ENCODE measurements at places on chromosomes 2 and 18.
A peak's percentile ranks its signal among the peaks of the same experiment; 100 is the strongest.

GRCh38 chr2:192655916-192656315 lies 461.2 kb upstream of the TMEFF2 start:
- no peak overlapping the region for H3K4me3 ChIP-seq
- no peak overlapping the region for H3K27ac ChIP-seq
- no peaks in the 10 kb centered on the region for H3K4me1 ChIP-seq
- no peaks in the 10 kb centered on the region for H3K27me3 ChIP-seq
- H3K36me3 ChIP-seq, result no peaks in the 10 kb centered on the region

DNA sequence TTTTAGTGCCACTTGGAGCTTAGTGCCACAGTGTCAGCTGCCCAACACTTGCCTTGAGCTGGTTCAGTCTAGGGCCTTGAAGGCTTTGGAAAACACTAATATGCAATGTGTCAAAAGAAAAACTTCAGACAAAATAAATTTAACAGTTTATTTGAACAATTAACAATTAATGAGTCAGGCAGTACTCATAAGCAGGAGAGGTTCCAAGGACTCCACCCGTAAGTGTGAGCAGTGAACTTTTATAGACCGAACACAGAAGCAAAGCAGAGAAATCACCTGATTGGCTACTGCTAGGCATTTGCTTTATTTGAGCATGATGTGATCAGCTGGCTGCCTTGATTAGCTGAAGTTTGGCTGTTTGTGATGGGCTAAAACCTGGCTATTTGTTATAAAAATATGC lies 49.5 kb upstream of the TBC1D8 start:
- H3K27ac ChIP-seq, result no peak overlapping the region
- H3K4me1 ChIP-seq, result peaks cover 10% of the 10 kb centered on the region
- no peaks in the 10 kb centered on the region for H3K36me3 ChIP-seq
- DNase-seq, result no peak
- H3K4me3 ChIP-seq, result no peak overlapping the region

GRCh38 chr2:98381494-98381893 lies 35.2 kb downstream of the CNGA3 start:
- DNase-seq, result no peak
- H3K27me3 ChIP-seq, result peaks cover 17% of the 10 kb centered on the region
- H3K27ac ChIP-seq, result no peak overlapping the region

DNA sequence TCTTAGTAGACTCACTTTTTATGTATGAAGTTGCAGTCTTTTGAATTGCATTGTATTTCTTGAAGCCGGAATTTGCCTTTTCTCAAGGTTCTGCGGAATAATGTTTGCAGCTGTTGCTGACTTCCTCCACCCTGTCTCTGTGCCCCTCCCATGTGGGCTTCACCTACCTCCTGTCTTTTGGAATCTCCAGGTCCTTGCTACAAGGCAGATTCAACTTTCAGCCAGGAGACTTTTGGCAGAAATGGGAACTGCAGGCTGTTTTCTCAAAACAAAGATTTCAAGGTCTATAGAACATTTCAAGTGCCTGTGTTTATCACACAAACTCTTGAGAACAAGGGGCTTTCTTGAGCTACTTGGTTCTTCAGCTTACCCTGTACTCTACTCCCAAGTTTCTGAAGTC lies 25.6 kb downstream of the ZNF236 start:
- H3K36me3 ChIP-seq, result peaks cover 18% of the 10 kb centered on the region
- no peak for DNase-seq
- no peak overlapping the region for H3K4me3 ChIP-seq
- H3K27ac ChIP-seq, result no peak overlapping the region
- peaks cover 24% of the 10 kb centered on the region for H3K4me1 ChIP-seq

GRCh38 chr2:118169359-118170005 lies 81.2 kb downstream of the INSIG2 start:
- no peak overlapping the region for H3K4me3 ChIP-seq
- H3K27ac ChIP-seq, result no peak overlapping the region
- H3K27me3 ChIP-seq, result no peaks in the 10 kb centered on the region
- no peaks in the 10 kb centered on the region for H3K36me3 ChIP-seq
- DNase-seq, result peak; percentile 50

- no peak overlapping the region for H3K4me3 ChIP-seq
- H3K4me1 ChIP-seq, result no peaks in the 10 kb centered on the region
- no peak overlapping the region for H3K27ac ChIP-seq
- no peaks in the 10 kb centered on the region for H3K36me3 ChIP-seq
Measured at GRCh38 chr2:568639-569235, 108.5 kb downstream of the TMEM18 start.

- peak overlapping the region; percentile 23 for H3K27ac ChIP-seq
- H3K36me3 ChIP-seq, result peaks cover 5% of the 10 kb centered on the region
- H3K27me3 ChIP-seq, result no peaks in the 10 kb centered on the region
- no peak for DNase-seq
- peak overlapping the region; percentile 39 for H3K4me3 ChIP-seq
- H3K4me1 ChIP-seq, result peaks cover 20% of the 10 kb centered on the region
Measured at GRCh38 chr2:62801814-62802523, 96.5 kb downstream of the EHBP1 start.

DNA sequence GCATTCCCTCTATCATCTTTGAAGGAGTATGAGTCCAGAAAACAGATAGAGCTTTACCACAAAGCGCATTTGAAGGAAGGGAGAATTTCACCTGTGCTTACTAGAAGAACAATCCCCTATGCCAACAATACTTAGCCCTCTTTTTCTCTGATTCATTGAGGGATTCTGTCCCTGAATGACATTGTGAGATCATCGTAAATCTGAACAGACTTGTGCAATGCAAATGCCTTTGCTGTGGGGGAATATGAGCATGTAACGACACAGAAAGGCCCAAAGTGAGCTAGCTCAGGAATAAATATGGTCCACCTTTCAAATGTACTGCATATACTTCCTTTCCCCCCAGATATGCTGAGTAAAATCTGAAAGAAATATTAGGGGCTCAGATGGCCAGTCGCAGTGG lies 67.6 kb downstream of the SCN1A start:
- no peaks in the 10 kb centered on the region for H3K4me1 ChIP-seq
- H3K27me3 ChIP-seq, result peaks cover 5% of the 10 kb centered on the region
- no peak overlapping the region for H3K4me3 ChIP-seq
- DNase-seq, result no peak

- DNase-seq, result no peak
- H3K27me3 ChIP-seq, result peaks cover 3% of the 10 kb centered on the region
- no peaks in the 10 kb centered on the region for H3K36me3 ChIP-seq
- H3K27ac ChIP-seq, result no peak overlapping the region
- no peaks in the 10 kb centered on the region for H3K4me1 ChIP-seq
Measured at GRCh38 chr18:47747260-47747795, 183.1 kb downstream of the SMAD2 start.

GRCh38 chr2:240561325-240561971 lies 1.3 kb downstream of the DUSP28 start:
- peaks cover 61% of the 10 kb centered on the region for H3K36me3 ChIP-seq
- DNase-seq, result peak; percentile 41
- no peaks in the 10 kb centered on the region for H3K27me3 ChIP-seq
- peaks cover 79% of the 10 kb centered on the region for H3K4me1 ChIP-seq

DNA sequence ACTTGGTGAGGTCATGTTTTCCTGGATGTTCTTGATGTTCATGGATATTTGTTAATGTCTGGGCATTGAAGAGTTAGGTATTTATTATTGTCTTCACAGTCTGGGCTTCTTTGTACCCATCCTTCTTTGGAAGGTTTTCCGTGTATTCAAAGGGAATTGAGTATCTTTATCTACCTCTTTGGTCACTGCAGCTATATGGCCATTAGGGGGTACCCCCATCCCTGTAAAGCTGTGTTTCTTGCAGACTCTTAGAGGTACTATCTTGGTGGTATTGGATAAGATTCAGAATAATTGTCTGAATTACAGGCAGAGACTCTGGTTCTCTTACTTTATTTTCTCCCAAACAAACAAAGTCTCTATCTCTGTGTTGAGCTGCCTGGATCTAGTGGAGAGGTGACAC lies 401.6 kb upstream of the FSIP2 start:
- DNase-seq, result no peak
- no peaks in the 10 kb centered on the region for H3K4me1 ChIP-seq
- no peaks in the 10 kb centered on the region for H3K36me3 ChIP-seq
- H3K27ac ChIP-seq, result no peak overlapping the region
- no peak overlapping the region for H3K4me3 ChIP-seq
- H3K27me3 ChIP-seq, result no peaks in the 10 kb centered on the region

GRCh38 chr2:58967736-58968135 lies 726.6 kb upstream of the FANCL start:
- H3K4me3 ChIP-seq, result no peak overlapping the region
- no peaks in the 10 kb centered on the region for H3K4me1 ChIP-seq
- no peaks in the 10 kb centered on the region for H3K27me3 ChIP-seq
- DNase-seq, result no peak
- H3K27ac ChIP-seq, result no peak overlapping the region

- no peaks in the 10 kb centered on the region for H3K36me3 ChIP-seq
- no peak overlapping the region for H3K27ac ChIP-seq
- H3K27me3 ChIP-seq, result no peaks in the 10 kb centered on the region
- H3K4me3 ChIP-seq, result no peak overlapping the region
Measured at GRCh38 chr2:29749041-29749440, 172.3 kb downstream of the ALK start.

DNA sequence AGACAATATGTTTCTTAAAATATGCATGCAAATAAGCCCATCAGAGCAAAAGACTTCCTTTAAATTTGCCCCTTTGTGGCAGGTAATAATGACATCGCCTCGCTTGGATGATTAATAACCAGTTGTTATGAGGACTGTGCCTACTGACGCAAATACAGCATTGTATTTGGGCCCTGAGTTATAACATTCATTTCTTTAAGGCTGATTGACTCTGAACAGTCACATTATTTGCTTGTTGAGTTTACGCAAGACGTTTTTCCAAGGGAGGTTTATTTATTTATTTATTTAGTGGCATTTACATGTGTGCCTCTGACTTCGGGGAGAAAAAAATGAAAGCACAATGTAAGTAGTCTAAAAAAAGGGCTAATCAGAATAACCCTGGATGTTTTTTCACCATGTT lies 88.3 kb downstream of the SLC8A1 start:
- H3K27me3 ChIP-seq, result peaks cover 2% of the 10 kb centered on the region
- peaks cover 7% of the 10 kb centered on the region for H3K4me1 ChIP-seq
- no peak for DNase-seq
- H3K4me3 ChIP-seq, result no peak overlapping the region

DNA sequence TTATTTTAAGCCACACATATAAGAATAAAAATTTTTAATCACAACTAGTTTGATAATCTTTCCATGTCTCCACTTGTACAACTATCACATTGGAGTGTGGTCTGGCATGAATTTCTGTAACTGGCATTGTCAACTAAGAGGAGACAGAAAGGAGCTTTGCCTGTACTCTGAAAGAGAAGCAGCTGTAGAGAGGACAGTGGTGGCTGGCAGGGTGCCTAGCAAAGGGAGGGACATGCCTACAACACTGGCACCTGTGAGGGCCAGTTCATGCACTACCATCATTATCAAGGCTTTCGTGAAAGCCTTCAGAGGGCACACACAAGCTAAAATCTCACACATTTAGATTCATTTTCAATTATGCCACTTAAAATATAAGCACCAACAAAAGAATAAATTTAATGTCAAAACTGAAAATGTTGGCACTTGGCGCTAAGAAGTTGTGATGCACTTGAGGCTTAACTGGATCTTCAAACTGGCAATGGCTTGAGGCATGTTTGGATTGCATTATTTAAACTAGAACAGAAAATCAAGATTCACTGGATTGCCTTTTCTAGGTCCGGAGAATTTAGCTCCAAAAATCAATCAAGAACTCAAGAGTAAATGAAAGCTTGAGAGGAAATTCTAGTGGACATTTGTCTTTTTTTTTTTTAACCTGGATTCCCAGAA lies 238.6 kb downstream of the ZNF385B start:
- H3K36me3 ChIP-seq, result no peaks in the 10 kb centered on the region
- no peaks in the 10 kb centered on the region for H3K4me1 ChIP-seq
- H3K4me3 ChIP-seq, result no peak overlapping the region
- no peak for DNase-seq
- H3K27me3 ChIP-seq, result no peaks in the 10 kb centered on the region

DNA sequence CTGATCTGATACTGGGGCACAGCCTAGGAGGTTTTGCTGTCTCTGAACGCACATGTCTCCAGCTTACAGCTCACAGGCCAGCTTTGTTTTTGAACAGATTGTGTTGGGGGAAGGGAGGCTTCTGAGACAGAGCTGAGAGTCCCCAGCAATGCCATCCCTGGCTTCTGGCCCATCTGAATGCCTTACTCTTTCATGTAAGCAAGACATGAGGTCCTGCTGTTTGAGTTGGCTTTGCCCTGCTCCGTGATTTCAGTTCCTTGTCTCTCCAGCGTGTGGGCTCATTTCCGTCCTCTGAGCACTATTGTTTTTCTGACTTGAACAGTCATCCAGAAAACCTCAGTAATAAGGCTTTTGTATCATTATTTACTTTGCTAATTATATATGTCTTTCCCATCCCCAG lies 194.9 kb upstream of the TNP1 start:
- no peaks in the 10 kb centered on the region for H3K4me1 ChIP-seq
- no peak overlapping the region for H3K27ac ChIP-seq
- no peaks in the 10 kb centered on the region for H3K36me3 ChIP-seq
- DNase-seq, result no peak

DNA sequence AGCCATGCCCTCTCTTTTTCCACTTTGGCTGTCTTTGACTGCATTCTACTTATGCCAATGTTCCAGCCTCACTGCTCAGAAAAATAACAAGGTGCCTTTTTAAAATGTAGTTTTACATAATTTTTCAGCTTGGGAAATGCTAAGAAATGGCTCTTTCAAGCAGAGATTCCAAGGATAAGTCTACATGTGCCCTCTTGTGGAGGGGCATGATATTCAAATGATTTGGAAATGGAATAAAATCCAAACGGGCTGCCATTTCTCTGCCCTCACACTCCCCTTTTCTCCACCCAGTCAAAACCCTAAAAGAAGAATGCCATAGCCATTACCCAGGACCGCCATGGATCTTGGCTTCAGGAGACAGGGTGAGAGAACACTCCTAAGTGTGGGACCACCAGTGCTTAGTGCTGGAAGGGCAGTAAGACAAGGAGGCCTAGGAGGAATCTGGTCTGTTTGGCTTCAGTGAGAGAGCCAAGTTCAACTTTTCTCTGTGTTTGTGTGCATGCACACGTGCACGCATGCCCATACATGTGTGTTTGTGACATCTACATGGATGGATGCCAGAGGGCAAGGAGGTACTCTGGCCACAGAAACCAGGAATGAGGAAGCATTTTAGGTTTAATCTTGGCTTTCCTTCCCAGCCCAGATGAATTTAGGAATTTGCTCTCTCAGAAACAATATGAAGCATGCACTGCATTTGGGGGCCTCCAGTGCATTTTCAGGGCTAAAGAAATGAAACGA lies 174.0 kb upstream of the SLC14A2 start:
- H3K4me3 ChIP-seq, result no peak overlapping the region
- no peaks in the 10 kb centered on the region for H3K36me3 ChIP-seq
- H3K27me3 ChIP-seq, result no peaks in the 10 kb centered on the region
- no peak for DNase-seq
- H3K4me1 ChIP-seq, result no peaks in the 10 kb centered on the region

DNA sequence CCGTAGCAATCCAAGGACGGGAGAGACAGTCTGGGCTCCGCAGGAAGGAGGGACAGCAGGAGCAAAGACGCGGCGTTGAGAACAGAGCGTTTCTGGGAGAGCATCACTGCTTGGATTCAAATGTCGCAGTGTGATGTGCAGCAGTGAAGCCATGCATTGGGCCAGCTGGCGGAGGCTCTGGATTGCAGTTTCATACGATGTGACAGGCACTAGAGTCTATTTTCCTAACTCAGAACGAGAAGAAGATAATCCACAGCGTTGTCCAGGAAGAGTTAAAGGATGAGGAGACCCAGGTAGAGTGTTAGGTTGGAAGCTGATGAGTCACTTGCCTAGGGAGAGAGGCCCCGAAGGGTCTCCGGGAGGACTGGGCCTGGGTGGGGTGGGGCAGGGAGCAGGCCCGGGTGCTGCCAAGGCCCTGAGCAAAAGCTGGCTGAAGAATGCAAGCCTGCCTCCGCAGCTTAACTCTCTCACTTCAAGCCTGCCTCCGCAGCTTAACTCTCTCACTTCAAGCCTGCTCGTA lies 17.7 kb upstream of the SEMA4C start:
- H3K27ac ChIP-seq, result no peak overlapping the region
- no peaks in the 10 kb centered on the region for H3K36me3 ChIP-seq
- H3K4me1 ChIP-seq, result peaks cover 17% of the 10 kb centered on the region
- DNase-seq, result no peak
- no peak overlapping the region for H3K4me3 ChIP-seq
- H3K27me3 ChIP-seq, result no peaks in the 10 kb centered on the region

Measured in activated CD8-positive, alpha-beta T cell treated with anti-CD3 and anti-CD28 coated beads, Interleukin-2, amount 10 ng/mL, durations not matched to agents 7 days and 5 days (primary cell).